ENCODE measurements at places on chromosomes 3 and 15. TPM values are rescaled to one million over a fixed set of nuclear protein-coding genes. Genes with fewer than 3 reads are reported as not detected.
A peak's percentile ranks its signal among the peaks of the same experiment; 100 is the strongest.

SLC28A1 gene
- total RNA-seq: not detected

CEMIP gene
- total RNA-seq: 18.1 TPM

FEZF2 gene
- not detected for total RNA-seq

PPP4R2 gene
- total RNA-seq: 69.0 TPM

C3orf70 gene
- total RNA-seq: 2.1 TPM

ROBO2 gene
- total RNA-seq: not detected

CLEC3B gene
- total RNA-seq: not detected

DNA sequence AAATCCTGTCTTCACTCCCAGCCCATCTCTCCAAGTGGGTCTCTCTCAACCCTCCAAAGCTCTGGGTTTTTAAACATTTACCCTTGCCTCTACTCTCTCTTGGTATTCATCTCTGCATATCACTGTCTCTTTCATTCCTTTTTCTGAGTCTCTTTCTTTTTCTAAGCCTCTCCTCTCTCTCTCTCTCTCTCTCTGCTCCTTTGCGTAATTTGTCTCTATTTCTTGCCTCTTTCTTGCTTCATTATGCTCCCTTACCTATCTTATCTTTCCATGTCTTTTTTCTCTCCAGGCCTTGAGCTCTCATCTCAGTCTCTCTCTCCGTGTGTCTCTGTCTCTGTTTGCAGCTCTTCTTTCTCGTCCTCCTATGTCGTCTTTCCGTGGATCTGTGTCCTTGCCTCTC lies 678 bp upstream of the SCAMP5 start:
- DNase-seq: no peak

DNA sequence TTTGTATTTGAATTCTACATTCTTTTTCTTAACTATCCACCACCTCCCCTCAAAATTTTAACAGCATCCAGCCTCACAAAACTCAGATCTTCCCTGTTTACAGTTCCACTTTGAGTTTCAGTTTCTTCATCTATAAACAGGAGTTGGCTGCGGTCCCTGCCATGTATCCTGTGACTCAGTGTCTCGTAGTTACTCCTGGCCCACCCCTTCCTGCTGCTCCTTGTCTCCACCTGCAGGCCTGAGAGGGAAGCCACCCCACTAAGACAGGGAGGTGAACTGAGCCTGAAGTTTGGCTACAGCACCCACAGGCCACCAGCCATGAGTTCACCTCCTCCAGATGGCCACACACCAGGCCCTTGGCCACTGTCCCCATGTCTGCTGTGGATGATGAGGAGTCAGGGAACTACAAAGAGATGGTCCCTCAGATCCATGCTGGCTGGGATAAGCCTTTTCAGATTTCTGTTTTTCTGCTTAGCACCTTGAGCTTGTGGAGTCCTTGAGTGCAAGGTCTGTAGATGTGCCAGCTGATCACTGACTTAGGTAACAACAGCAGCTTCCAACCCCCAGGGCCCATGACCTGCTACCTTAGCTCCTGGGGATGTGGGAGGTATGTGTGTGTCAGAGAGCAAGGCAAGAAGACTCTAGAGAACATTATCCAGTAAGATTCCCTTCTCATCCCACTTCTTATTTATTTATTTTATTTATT lies 37.5 kb downstream of the CD86 start:
- peak; percentile 17 for DNase-seq

DNA sequence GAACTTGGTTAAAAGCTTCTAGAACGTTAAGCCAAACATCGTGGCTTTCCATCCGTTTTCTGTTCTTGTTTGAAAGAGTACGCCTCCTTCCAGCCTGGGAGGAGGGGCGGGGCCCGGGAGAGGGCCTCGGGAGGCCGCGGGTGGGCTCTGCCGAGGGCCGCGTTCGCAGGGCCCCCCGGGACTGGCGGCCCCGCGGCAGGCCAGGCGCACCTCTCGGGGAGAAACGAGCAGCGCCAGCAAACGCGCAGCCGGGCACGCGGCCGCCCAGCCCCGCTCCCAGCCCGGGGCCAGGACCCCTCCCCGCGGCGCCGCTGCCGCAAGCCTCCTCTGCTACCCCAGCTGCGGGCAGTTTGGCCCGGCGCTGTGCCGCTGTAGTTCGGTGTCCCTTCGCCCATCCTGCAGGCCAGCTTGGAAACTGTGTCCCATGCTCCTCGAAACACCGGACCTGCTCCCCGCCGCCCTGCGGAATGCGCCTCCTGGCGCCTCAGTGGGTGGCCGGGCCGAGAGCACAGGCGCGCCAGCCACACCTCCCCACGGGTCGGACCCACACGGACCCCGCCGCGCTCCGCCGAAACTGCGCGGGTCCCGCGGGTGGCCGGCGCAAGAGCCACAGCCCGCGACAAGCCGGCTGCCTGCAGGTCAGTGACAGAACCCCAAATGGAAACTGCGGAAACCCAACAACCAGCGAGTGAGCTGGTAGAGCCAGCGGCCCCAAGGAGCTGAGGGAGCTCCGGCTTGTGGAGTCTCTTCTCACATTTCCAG lies 2.3 kb downstream of the OCA2 start:
- no peak for DNase-seq

All from A172 (cell line).